ENCODE measurements at places on chromosomes 2 and 18.

DNA sequence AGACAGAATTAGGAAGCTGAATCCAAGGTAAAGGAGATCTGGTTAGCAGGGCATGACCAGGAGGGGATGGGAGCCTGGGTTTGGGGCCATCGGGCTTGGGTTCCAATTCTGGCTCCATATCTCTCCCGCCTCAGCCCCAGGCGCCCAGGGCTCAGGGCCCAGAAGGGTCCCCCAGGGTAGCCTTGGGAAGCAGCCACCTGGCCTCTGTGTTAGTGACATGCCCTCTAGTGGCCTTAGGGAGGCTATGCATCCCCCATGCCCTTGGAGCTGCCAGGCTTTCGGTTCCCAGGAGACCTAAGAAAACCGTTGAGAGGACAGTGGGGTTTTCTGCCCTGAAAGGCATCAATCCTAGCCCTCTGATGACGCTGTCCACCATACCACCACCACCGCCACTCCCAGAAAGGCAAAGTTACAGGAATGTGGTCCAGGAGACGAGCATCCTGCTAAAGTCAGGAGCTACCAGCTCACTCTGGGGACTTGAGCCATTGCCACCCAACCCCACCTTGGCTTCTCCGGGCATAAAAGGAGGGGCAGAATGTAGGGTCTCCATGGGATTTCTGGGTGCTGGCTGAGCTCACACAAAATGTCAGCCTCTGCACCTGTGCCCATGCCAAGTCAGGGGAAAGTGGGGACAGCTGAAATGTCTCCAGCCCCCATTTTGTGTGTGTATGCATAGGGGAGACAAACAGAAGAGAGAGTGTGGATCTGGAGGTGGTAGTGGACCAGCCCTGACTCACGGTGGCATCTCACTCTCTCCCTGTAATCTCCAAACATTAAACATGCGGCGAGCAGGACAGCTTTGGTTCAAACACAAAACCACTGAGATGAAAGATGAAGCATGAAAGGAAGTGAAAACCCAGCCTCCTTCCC is 56.5 kb downstream of the EMX1 start:
- DNase-seq, result peak; percentile 86

DNA sequence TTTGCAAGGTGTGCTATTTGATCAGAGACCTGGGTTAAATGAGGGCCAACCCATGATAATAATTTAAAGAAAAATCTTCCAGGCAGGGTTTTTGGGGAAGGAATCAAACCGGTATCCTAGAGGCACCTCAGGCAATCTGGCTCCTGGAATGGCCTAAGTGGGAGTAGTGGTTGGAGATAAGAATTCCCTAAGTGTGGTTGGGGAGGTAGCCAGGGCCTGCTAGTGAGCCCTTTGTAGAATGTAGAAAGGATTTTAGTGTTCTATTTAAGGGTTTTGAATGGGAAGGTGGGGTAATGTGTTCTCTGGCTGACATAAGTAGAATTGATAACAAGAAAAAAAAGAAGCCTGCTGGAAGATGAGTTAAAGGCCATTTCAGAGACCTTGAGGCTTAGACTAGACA is 422.2 kb downstream of the XIRP2 start:
- no peak for DNase-seq

DNA sequence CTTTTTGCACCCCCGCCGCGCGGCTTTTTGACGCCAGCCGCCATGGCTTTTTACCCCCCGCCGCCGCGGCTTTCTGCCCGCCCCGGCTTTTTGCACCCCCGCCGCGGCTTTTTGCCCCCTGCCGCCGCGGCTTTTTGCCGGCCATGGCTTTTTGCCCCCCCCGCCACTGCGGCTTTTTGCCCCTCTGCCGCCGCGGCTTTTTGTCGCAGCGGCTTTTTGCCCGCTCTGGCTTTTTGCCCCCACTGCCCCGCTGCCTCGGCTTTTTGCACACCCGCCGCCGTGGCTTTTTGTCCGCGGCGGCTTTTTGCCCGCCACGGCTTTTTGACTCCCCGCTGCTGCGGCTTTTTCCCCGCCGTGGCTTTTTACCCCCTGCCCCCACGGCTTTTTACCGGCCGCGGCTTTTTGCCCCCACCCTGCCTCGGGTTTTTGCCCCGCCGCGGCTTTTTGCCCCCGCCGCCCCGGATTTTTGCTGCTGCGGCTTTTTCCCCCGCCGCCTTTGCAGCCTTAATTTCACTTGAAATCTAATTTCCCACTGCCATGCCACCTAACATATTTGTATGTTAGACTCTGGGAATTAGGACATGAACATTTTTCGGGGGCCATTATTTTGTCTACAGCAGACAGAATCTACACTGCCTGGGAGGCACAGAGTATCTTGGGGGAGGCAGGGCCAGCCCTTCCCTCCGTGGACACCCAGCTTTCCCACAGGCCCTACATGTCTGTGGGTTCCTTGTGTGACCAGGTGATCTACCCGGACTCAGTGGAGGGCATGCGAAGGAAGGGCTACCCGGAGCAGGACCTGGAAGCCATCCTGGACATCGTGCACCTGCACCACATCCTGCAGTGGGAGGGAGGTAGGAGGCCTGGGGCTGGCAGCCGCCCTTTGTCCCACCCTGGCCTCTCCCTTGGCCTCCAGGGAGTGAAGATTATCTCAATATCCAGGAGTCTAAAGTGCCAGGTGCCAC is 3031.0 kb upstream of the TEKT4 start:
- no peak for DNase-seq

GRCh38 chr18:55907453-55908175 is 319.6 kb upstream of the TCF4 start:
- no peak for DNase-seq

GRCh38 chr2:202039278-202040078 is 5.8 kb downstream of the FZD7 start:
- DNase-seq, result no peak

DNA sequence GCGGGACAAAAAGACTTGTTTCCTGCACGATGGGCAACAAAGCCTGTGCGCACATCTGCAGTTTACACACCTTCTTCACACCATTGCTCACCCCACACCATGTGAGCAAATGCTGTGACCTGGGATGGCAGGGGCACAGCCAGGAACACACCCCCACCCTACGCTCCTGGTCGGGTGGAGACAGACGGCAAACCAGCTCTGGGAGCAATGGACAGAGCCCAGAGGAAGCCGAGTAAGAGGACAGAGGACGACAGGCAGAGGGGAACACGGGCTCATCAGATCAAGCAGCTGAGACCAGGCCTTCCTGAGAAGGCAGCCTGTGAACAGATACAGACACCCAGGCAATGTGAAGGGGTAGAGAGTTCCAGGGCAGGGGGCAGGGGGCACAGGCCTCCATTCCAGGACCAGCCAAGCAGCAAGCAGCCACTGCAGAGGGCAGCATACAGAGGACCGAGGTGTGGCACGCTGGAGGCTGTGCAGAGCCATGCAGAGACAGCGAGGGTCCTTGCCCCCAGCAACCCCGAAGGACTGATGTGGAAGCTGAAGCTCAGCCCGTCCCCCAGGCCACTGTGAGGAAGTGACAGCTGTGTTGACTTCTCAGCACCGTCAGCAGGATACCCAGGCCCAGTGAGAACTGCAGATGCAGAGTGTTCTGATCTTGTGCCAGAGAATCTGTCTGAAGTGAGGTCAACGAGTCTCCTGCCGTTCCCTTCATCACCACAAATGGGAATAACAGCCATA is 46.2 kb downstream of the PARD6G start:
- no peak for DNase-seq

- DNase-seq, result no peak
These were observed 25.0 kb upstream of the PHLPP1 start for GRCh38 chr18:62690236-62690815.

GRCh38 chr2:170330881-170331280 is 152.9 kb downstream of the MYO3B start:
- DNase-seq, result no peak

DNA sequence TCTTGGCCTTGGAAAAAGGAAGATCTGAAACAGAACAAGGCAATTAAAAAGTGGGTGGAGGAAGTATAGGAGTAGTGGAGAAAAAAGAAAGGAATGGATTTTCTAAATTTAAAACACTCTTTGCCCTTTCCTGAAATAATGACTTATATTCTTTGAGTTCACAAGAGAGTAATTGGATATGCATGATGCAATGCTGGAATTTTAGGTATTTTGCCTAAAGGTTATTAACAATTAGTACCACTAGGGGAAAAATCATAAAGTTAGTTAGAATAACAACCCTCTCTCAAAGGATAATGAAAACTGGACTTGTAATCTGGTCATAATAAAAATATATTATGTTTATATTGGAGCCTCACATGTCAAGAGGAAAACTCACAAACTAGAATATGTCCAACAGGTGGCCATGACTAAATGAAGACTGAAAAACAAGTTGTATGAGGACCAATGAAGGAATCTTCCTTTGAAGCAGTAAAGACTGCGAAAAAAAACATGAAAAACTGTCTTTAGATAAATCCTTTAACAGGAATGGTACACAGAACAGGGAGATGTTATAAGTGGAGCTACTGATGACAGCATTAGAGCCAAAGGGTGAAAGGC is 281.8 kb downstream of the NCKAP5 start:
- DNase-seq, result no peak

DNA sequence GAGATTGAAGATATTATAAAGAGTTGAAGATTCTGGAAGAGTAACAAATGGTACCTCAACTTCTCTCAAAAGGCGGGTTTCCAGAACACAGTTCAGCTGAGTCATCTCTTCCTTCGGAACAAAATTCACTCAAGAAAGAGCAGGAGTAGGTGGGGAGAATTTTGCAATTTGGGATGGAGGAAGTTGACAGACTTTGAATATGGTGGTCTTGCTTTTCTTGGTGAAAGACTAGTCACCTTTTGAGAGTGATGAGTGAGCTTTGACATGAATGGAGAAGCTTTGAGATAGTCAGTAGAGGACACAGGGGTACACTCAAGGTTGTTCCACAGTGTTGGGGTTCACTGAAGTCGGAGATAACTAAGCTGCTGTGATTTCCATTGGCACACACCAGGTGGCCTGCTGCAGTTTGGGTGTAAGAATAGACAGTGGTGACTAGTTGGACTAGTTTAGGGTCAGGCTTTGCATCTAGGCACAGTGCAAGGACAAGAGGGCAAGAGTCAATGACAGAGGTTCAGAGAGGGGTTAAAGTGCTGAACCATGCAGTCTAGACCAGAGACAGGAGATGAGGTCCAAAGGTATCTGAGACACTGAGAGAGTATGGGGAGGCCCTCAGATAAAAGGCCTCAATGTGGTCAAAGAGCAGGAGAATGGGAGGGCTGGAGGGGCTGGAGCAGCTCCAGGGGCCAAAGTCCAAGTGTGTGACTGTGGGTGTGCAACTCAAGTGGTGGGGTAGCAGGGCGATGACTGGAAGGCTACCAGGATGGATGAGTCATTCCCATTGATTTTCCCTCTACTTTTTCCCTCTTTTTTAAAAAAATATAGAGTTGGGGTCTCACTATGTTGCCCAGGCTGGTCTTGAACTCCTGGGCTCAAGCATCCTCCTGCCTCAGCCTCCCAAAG is 7.7 kb downstream of the CCL20 start:
- DNase-seq, result no peak

DNA sequence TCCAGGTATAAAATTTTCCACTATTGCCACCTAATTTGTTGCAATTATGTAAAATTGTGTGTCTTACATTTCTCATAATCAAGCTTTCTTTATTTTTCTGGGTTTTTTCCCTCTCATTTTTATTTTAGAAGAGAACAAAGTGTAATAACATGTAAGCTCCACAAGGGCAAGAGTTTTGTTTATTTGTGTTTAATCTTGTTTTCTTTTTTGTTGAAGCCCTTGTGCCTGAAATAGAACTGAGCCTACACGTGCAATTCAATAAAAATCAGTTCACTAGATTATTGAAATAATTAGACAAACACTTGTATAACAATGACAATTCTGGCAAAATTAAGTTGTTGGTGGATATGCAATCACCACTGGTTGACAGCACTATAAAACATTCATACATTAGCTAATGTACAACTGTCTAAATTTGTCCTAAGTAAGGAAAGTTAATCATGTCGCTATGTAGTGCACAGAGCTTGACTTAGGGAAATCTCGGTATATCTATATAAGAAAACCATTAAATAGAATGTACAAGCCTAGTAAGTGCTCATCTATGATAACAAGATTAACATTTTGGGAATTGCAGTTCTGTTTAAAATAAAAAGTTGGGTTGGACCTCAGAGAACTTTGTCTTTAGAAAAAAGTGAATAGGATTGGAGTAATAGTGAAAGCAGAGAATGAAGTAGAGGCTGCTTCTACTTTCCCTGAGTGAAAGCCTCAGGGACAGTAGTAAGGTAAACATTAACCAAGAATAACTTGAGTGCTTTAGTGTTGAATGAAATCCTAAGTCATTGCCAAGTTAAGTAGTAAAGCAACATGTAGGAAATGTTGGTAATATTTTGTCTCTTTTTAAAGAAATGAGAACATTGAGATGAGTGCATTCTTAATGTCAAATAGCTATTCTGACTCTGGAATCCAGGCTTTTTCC is 37.4 kb upstream of the NOL4 start:
- no peak for DNase-seq

DNA sequence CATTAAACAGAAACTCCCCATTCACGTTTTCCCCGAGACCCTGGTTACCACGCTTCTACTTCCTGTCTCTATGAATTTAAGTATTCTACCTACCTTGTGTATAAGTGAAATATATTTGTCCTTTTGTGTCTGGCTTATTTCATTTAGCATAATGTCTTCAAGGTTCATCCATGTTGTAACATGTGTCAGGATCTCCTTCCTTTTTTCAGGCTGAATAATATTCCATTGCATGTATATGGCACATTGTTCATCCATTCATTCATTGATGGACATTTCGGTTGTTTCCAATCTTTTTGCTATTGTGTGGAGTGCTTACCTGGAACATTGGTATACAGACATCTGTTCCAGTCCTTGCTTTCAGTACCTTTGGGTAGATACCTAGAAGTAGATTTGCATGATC is 18.2 kb upstream of the CABYR start:
- no peak for DNase-seq

GRCh38 chr2:161418275-161418714 is 2.2 kb downstream of the TBR1 start:
- no peak for DNase-seq

DNA sequence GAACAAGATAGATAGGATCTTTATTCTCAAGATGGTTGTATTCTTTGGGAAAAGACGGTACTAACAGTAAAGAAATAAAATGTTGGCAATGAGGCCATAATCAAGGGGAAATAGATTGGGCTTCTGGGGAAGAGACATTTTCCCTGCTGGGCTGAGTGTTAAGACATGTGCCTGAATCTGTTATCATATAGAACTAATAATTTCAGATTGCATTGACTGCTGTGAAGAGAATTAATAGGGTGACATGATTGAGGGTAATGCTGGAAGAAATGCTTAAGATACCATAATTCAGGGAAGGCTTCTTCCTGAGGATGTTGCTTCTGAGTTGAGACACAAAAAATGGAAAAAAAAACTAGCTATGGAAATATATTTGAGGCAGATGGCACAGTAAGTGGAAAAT is 105.0 kb downstream of the PTH2R start:
- DNase-seq, result no peak

- DNase-seq, result no peak
These were observed 68.3 kb downstream of the SPRED2 start for GRCh38 chr2:65363879-65364666.

DNA sequence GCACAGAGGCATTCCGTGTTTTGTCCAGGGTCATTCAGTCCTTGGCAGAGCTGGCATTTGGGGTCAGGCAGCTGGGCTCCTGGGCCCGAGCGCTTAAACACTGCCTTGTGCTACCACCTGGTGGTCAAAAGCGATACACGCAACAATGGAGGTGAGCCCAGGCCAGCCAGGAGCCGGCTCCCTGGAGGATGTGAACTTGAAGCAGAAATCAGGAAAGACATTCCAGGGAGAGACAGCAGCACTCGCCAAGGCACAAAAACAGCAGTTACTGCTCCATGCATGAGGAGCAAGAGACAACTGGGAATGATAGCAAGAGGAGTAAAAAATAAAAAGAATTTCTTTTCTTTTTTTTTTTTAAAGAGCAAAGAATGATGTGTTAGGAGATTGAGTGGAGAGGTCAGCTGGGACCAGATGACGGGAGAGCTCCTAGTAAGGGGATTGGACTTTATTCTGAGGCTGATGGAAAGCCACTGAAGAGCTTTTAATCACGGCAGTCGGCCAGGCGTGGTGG is 20.7 kb downstream of the SCYGR8 start:
- DNase-seq, result peak; percentile 79

Measured in HEK293T (cell line).